ENCODE measurements at places on chromosomes 7 and 10.

DNA sequence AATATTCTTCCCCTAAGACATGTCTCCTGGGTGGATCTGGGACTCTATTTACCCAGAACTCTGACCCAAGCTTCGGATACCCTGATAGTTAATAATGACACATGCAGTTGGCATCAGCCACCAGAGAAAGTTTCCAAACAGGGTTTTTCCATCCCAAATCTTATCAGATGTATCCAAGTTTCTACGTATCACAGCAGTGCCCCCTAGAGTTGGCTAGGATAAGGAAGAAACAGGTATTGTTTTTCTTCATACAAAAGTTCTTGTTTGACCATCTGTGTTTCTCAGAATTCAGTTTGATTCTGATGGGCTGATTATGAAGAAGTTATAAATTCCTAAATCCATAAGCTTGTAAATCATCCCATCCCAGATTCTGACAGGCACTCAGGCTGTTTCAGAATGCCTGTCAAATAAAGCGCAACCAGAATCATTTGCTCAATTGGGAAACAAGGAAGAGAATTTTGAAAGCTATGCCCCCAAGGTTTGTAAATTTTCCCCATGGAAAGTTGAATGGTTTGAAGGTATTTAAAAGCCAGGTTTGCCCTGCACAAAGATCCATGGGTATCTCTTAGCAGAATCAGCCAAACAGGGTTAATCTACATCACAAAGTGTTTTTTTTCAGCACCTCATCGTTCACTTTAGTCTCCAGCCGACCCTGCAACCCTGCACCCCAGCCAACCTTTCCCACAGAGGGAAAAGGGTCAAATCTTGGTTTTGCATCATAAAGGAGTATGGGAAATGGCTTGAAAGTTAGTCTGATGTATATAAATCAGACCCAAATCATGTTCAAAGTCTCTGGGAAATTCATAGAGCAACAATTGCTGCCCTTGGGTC, 47.4 kb downstream of the NRAP start:
- no peak for DNase-seq

DNA sequence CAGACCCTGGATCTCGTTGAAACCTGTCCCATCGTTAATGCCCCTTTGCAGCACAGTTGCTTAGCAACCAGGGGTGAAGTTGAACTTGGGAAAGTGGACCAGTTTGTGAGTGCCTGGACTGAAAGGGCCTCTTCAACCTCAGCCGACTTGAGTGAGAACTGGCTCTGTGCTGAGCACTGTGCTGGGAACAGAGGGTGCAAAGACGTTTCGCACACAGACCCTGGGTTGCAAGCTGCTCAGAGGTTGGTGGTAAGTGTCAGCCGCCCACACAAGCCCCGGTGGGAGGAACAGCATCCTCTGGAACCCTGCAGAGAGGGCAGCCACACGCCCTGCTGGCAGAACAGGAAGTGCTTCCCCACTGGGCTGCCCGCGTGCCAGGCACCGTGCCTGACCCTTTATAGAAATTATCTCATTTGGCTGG, 89.2 kb downstream of the CARD11 start:
- no peak for DNase-seq

DNA sequence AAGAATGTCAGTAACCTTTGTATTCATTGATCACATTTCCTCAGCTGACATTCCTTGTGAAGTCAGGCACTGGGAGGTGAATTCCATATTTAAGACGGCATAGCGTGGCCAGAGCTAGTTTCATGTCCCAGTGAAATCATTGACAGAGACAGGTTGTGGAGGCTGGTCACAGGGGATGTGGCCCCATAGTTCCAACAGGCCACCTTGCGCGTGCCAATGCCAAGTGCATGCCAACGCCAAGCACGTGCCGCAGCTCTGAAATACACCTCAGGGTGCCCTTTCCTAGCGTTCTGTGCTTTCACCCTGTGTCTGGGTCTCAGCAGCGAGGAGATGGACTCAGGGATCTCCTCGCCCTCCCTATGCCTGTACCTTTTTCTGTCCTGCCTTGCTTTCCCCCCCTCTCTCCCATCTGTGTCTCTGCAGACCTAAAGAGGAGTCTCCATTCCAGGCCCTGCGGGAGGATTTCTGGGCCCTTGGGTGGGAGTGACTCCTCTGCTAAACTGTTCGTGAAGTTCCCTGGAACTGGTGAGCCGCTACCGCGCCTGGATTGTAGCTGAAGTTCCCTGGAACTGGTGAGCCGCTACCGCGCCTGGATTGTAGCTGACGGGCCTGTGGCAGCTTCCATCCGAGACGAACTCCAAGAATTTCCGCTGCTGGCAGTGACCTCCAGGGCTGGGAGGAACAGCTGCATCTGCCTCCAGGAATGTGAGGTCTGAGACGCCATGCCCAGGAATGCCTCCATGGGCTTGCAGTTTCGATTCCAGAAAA, 19.7 kb downstream of the AQP1 start:
- no peak for DNase-seq

DNA sequence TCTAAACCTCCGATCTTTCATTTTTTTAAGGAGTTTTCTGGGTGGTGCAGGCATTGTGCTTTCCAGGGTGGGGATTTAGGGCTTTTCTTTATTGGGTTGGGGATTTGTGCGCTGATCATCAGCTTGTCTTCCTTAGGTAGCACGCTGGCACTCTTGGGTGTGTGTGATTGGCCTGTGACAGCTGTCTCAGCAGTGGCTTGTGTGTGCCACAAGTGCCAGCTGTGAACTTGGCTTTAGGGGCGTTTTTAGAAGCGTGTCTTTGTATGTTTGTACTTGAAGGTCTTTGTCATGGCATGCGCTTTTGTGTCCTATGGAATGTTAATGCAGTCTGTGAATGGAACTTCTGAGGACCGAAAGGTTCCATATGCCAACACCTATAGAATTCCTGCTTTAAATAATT, 788 bp downstream of the AKAP9 start:
- no peak for DNase-seq

- DNase-seq, result no peak
Measured at GRCh38 chr7:29090836-29091601, 55.3 kb downstream of the CPVL start.

DNA sequence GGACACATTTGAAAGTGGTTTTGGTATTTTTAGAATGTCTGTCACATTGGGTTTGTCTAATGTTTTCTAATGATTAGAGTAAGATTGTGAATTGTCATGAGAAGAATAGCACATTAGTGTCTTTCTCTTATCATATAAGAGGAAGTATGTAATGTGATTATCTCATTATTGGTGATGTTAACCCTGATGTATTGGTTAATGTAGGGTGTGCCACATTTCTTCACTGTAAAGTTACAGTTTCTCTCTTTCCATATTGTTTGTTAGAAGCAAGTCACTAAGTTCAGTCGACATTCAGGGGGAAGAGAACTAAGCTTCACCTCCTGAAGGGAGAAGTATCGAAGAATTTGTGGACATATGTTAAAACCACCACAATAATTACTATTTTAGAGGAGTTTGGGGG, 56.3 kb upstream of the DNAH11 start:
- DNase-seq, result no peak

DNA sequence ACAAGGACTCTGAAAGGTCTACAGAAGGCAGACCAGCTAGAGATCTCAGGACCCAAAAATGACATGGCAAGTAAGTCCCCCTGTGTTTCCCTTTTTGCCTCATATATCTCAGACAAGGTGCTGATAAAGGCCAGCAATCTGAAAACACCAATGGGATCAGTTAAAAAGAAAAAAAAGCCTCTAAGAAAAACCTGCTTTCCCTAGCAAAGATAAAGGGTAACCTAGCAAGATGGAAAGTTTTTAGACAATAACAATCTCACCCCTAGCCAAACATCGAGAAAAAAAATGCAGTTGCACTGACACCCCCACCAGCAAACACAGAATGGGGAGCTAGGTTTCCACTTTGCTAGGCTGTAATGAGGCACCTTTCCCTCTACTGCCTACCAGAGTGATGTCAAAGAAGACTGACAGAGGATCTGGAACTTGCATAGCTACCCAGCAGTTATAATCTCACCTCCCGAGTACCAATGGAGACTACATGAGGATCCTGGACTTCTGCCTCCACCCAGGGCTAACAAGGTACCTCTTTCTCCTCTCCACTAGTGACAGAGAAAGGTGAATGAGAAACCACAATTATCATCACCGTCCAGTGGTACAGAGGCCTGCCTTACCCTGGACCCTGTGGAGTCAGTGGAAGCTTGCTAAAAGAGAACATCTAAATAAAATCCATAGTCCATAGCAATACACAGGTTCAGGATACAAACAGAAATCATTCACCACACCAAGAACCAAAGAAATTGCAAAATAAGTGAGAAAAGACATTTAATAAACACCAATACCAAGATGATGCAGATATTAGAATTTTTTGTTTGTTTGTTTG, 240.8 kb downstream of the ARHGAP12 start:
- no peak for DNase-seq

- no peak for DNase-seq
Measured at GRCh38 chr10:12945690-12946359, 55.7 kb downstream of the CCDC3 start.

DNA sequence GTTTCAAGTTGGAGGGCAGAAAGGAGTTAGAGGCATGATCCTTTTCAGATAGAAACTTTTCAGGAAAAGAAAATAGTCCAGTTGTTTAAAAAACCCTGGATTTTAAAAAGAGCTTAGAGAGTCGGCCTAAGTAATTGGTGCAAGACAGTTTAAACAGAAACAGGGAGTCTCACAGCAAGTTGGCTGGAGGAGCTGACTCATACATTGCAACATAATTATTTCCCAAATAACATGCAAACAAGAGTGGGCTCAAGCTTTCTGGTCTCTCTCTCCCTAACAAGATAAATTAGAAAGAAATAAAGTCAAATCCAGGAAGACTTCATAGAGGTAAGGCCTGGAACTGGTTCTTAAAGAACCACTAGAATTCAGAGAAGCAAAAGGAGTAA, 100.3 kb upstream of the AGBL3 start:
- no peak for DNase-seq

DNA sequence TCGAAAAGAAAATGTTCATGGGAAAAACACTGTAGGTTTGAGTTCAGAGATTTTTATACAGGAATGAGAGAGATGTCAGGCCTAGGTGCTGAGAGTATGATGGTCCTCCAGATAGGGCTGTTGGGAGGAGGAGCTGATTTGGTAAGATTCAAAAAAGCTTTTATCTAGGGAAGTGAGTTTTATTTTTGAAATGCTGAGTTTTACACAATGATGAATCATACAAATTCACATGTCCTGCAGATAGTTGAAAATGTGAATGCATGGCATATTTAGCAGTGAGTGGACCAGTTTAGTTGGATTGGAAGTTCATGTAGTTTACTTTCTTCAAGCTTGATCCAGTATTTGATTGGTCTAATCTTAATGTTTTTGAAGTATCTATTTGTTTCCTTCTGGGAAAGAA, 154.8 kb downstream of the LRRC4 start:
- DNase-seq, result no peak

DNA sequence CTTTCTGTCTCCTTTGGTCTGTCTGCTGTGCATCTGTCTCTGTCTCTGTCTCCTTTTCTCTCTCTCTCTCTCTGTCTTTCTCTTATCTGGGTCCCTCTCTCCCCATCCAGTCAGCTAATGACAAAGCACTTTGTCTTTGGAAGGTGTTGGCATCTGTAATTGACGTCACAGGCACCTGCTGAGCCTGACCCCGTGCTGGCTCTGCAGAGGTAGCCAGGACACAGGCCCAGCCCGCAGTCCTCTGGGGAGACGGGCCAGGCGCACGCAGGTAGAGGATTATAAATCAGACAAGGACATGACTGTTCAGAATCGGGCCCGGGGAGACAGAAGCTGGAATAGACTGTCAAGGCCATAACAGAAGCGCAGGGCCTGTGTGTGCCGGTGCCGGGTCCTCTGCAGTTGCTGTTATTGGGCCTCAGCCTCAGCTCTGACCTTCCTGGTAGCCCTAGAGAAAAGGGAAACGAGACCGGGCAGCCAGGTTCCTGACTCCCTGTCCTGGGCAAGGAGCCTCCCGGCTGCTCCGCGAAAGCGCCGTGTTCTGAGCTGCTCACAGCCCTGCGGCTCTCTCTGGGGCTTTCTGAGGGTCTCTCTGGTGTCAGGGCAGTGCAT, 10.7 kb upstream of the PSMG3 start:
- DNase-seq, result no peak

DNA sequence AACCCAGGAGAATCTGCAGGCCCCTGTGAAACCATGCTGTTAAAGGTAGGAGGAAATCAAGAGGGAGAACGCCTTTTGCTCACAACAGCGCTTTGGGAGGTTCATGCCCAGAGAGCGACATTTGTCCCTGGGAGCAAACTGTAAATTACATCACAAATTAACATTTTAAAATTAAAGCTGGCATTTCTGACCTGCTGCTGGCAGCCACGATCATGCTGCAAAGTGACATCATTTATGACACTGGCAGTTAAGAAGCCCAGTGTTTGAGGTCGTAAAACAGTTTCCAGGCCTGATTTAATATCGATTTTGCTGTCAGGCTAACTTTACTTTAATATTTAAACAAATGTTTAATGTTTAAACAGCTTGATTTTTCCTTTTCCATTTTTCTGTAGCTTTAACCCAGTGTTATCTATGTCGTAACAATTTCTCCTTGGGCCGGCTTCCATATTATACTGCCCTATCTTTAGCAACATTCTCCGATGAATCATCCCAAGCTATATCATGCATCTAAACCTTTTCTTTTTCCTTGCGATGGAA, 86.5 kb upstream of the NPVF start:
- no peak for DNase-seq

DNA sequence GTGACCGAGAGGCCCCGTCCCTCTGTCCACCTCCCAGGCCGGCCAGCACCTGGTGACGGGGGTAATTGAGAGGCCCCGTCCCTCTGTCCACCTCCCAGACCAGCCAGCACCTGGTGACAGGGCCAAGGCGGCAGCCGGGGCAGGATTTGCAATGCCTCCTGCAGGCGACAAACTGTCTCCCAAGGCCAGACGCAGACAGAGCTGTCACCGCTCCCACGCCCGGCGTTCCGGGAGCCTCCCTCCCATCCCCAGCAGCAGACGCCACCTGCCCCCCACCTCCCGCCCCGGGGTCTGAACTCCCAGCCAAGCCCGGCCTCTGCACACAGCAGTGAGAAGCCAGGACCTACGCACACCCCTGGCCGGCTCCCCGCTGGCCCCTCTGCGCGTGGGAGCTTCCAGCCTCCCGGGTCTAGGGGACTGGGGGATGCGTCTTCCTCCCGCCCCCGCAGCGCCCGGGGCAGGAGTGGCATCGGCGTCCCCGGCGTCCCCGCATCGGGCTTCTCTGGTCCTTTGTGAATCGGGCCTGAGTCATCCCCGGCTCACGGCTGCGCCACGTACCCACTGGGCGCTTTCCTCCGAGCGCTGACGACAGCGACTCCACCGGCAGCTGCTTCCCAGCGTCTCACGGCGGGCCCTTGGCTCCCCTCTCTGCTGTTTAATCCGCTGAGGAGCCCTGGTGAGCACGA, 95.1 kb upstream of the DIP2C start:
- DNase-seq, result no peak

GRCh38 chr7:29884399-29885272, 78.3 kb downstream of the WIPF3 start:
- no peak for DNase-seq

All from activated CD8-positive, alpha-beta memory T cell treated with anti-CD3 and anti-CD28 coated beads for 1 hour (primary cell).